Endodermal cell (in vitro differentiated cells): ENCODE measurements at places on chromosomes 11 and 22. TPM values are rescaled to one million over a fixed set of nuclear protein-coding genes. Genes with fewer than 3 reads are reported as not detected.

CADM1 gene
- 76.3 to 102 TPM (median 83.3 TPM) in 3 replicates for total RNA-seq

DNA sequence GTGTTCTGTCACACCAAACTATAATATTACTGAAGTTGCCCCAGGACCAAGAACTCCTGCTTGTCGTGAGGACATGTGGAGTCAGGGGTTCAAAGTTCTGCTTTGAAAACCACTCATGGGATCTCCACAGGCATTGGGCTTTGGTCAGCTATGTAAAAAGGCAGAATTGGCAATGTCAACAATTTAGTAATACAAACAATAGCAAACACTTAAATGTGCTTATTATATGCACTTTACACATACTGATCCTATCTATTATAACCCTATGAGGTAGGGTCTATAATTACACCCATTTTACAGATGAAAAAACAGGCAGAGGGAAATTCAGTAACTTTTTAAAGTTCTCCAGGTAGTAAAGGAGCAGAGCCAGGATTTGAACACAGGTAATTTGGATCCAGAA, 94.6 kb downstream of the CCDC83 start:
- no peak for DNase-seq

DNA sequence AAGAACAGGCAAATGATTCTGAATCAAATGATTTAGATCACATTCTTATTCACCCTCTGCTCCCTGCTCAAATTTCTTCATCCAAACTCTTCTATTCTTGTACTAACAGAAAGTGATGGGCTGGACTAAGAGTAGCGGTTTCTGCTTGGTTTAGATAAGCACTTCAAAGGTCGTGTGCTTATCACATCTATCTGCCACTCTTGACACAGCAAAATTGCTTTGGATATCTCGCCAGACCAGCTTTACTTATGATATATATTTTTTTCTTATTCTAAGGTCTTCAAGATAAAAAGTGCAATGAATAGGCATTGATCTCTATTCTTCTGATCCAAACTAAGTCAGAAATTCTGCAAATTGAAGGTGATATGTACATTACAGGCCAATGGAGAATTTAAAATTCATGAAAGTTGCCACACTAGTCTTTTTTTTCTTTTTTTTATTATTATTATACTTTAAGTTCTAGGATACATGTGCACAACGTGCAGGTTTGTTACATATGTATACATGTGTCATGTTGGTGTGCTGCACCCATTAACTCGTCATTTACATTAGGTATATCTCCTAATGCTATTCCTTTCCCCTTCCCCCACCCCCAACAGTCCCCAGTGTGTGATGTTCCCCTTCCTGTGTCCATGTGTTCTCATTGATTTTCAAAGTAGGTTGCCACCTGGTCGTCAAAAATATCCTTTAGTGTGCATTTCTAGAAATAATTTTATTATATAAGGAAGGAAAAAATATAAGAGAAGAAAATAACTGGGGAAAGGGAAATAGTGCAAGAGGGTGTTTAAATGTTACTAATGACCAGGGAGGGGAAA, 1941.0 kb upstream of the RAG2 start:
- DNase-seq, result no peak

DNA sequence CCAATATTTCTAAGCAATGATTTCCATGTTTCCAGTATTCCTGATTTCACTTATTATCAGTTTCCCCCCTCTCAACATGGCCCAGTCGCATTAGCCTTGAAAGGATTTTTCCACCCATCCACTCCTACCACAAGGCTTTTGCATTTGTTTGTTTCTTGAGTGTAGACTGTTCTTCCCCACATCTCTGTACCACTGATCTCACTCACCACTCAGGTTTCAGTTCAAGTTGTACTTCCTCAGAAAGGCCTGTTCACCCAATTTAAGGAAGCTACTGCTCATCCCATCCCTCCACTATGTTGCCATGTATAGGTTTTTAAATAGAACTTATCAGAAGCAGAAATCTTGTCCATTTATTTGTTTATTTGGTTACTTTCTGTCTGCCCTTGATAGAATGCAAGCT, 472.3 kb downstream of the FAM181B start:
- DNase-seq, result no peak

DNA sequence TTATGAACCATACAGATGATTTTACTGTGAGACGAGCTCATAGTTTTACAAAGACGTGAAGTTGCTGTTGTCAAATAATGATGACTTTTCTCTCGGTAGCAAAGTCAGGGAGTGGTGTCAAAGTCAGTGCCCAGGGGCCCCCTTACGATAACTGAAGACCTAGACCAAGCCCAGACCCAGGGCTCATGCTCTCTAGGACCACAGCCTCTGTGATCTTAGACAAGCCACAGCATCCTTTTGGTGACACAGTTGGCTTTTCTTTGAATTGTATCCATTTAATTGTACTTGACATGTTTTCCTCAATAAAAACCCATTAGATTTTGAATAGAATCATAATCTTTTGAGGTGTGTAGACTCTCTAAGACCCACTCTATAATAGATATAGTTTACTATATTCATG, 17.9 kb upstream of the POGLUT3 start:
- DNase-seq, result no peak

DNA sequence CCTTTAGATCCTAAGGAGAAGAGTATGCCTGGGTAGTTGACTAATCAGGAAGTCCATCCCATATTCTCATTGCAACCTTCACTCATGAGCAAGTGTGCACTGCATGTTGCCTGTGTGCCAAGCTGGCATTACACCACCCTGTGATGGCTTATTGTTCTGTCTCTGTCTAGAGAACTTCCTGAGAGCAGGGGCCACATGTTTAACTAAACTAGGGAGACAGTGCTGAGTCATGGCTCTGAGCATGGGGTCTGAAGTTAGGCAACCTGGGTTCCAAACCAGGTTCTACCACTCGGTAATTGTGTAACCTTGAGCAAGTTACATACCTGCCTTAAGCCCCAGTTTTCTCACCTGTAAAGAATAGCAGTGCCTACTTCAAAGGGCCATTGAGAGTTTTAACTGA, 39.6 kb downstream of the CSNK2A3 start:
- no peak for DNase-seq

F2 gene
- total RNA-seq, result 0.54 to 0.89 TPM (median 0.80 TPM) in 3 replicates

TIMM10 gene
- 77.4 and 80.6 TPM in 2 replicates for total RNA-seq

DNA sequence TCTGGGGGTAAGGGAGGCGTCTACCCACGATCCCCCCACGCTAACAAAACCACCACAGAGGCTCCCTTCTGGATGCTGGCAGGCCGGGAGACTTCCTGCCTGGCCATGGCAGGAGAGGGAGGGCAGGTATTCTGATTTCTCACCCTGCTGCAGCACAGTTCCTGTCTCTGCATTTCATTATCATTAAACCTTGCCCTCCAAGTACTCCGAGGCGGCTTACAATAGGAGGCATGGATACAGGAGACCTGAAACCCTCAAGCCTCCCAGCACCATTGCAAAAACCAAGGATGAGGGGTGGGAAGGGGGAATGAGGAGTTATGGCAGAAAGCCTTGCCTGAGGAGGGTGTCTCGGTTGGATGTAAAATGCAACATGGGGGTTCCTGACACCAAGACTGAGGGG, 44.1 kb upstream of the MN1 start:
- peak; percentile 59 for DNase-seq

- no peak for DNase-seq
These were observed 198.0 kb upstream of the PDGFD start for GRCh38 chr11:104361975-104362374.

CLCF1 gene
- total RNA-seq, result 3.2 and 3.6 TPM in 2 replicates

GRCh38 chr11:118016104-118016503, 29.9 kb downstream of the IL10RA start:
- DNase-seq, result no peak

GRCh38 chr22:48489551-48490499, 1337.8 kb downstream of the BRD1 start:
- DNase-seq, result peak; percentile 73

OR56A1 gene
- total RNA-seq, result 0.14 to 0.17 TPM (median 0.15 TPM) in 3 replicates

GRCh38 chr11:43278193-43278956, 33.4 kb upstream of the API5 start:
- peak; percentile 72 for DNase-seq

MYO7A gene
- 2.7 to 3.9 TPM (median 3.6 TPM) in 3 replicates for total RNA-seq

- DNase-seq, result peak; percentile 44
These were observed 12.2 kb downstream of the MRGPRF start for GRCh38 chr11:69000831-69001242.

DNA sequence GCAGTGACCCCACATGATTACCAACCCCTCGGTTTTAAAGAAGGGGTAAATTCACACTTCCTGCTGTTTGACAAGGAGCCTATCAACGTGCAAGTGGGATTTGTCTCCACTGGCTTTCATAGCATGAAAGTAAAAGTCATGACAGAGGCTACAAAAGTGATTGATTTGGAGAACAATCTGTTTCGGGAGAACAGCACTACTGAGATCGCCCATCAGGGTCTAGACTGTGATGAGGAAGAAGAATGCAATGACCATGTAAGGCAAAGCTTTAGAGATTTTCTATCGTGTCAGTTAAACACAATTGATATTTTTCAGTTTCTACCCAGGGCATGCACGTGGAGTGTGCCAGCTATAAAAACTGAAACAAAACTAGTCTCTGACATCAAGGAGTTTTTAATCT, 41.7 kb downstream of the HORMAD2 start:
- DNase-seq, result no peak

ART1 gene
- not detected in 2 replicates for total RNA-seq

NCR3LG1 gene
- total RNA-seq, result 0.29 and 0.31 TPM in 2 replicates

CELSR1 gene
- total RNA-seq, result 27.6 and 34.1 TPM in 2 replicates

- no peak for DNase-seq
These were observed 81.7 kb downstream of the SWAP70 start for GRCh38 chr11:9745411-9746211.

GRCh38 chr11:17531071-17531600, 13.1 kb downstream of the USH1C start:
- DNase-seq, result no peak

DNA sequence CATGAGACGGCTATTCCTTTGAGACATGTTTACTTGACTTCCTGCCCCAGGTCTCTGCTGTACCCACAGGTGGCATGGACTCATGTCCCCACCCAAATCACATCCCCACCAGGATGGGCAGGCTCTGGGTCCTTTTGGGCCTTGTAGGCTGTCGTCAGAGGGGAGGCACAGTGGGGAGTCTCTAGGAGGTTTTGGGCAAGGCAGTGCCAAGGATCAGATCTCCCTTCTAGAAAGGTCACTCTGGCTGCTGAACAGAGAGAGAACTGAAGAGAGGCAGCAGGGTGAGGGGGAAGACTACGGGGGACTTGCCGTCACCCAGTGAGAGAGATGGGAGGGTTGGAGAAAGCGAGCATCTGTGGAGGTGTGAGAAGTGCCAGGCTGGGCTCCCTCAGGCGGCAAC, 4.6 kb upstream of the KCNQ1OT1 start:
- no peak for DNase-seq

MAJIN gene
- total RNA-seq, result not detected in 2 replicates

DNA sequence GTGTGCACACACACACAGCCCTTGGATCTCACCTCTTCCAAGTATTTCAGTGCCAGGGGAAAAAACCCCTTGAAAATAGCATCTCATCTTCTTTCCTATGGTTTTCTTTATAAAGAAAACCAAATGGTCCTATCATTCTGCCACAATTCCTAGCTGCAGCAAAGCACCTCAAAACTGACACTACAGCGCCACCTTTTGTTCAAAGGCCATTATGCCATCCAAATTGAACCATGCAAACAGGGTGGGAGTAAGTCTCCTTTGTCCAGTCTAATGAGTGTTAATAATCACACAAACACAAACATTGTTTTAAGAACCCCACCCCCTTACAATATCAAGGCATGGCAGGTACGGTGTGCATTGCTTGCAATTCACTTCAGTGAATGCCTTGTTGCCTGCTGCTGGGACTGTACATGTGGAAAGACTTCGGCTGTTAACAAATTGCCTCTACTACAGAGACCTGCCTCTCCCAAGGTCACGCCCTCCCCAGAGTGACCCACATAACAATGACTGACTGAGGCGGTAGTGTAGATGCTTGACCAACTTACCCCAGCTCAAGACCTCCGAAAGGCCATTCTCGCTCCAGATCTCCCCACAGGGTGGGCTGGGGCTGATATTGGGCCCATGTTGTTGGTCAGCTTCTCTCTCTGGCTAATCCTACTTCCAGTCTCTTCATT, 31.7 kb downstream of the FAM181B start:
- peak; percentile 87 for DNase-seq

DNA sequence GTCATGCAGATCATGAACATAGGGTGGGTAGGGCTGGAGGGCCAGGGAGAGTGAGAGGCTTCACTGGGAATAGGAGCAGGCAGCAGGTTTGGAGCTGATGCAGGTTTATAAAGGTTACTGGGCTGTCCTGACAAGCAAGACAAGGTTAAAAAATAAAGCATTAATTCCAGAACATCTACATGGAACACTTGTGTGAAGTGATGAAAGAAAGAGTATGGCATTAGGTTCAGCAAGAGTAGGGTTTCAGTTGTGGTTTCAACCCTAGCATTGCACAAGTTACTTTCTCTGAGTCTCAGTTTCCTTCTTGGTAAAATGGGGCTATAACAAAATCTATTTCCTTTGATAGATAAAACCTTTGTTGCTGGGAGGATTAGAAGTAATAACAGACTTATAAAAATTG, 114.6 kb upstream of the SESN3 start:
- DNase-seq, result no peak

DNA sequence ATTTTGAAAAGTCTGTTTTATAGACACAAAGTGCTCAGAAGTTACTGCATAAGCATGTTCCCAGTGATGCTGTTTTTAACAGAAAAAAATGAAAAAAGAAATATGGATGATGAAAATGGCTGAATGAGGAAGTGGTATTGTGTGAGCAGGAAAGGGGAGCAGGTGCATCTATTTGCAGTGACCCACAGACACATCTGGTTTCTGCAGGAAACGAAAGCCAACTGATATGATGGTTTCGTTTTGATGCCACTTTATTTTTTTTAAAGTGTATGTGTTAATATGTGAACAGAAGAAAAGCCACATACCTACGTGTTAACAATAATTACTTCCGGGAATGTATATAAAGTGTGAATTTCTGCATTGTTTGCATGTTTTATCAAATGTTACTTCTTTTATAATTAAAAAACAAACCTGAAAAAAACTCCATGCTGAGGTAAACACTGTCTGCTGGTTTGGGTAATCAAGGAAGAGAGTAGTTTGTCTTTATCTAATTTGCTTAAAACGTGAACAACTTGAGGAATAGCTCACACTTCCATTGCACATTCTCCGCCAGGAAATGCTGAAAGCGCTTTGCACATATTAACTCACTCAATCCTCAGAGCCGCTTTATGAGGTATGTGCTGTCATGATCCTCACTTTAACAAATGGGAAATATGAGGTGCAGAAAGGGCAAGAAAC, 1335.9 kb downstream of the TBC1D22A start:
- no peak for DNase-seq

DNA sequence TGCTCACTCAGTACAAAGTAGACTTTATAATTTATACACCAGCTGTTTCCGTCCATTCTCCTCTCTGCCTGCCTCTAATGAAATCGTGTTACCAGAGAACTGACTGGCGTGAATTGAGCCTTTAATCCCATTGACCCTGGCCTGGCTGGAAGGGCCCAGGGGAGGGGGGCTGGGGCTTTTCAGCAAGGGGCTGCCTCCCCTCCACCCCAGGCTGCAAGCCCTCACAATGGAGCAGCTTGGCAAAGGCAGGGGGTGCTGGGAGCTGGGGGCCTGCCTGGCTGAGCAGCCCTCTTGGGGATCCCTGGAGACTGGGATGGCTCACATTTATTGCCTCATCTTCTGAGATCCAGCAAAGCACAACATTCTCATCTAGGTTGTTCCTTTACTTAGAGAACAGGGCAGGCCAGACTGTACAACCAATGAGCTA, 25.8 kb upstream of the LMO1 start:
- peak; percentile 46 for DNase-seq

GRCh38 chr11:62579252-62579651, 5.6 kb upstream of the EEF1G start:
- no peak for DNase-seq

SLC6A5 gene
- not detected in 2 replicates for total RNA-seq
